ENCODE measurements at places on chromosomes 3 and 15.

GRCh38 chr15:29681166-29681845 is 141.0 kb downstream of the TJP1 start:
- DNase-seq = no peak

DNA sequence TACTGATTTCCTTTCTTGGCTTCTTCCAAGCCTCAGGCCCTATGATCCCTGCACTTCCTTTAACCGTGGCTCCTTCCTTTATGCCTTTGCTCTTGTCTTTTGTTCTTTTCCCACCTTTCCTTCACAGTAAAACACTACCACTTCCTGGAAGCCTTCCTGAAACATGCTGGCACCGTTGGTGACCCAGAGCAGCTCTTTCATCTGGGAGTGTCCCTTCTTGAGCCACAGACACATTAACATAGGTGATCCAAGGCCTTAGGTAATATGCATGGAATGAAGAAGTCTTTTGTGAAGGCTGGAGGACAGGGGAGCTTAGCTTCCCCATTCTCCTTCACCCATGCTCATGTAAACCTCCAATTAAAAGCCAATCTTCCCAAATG is 39.4 kb downstream of the AMOTL2 start:
- no peak for DNase-seq

DNA sequence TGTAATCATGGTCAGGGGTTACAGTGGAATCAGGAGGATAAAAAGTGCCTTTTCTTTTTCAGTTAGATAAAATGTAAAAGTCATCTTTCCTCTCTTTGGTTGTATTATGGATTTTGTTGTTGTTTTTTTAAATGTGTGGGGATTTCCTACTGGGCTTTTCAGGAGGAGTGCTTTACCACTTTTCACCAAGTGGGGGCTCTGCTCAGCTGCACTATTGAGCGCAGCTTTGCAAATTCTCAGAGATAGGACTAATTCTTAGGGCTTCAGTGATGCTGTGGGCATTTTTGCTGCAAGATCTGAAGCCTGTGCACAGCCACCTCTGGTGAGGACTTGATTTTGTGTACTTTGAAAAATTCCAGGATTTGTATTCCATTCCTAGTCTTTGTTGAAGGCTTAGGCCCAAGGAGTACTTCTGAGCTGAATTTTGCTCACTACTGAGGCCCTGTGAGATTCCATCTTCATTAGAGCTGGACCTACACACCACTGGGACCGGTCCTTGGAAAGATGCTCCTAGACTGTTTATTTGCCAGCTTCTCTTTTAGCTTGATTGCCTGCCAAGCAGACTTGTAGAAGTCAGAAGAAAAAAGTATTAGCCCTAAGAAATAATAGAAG is 7.5 kb downstream of the GNB5 start:
- no peak for DNase-seq

- no peak for DNase-seq
These were observed 961 bp downstream of the HAPLN3 start for GRCh38 chr15:88894348-88894818.

DNA sequence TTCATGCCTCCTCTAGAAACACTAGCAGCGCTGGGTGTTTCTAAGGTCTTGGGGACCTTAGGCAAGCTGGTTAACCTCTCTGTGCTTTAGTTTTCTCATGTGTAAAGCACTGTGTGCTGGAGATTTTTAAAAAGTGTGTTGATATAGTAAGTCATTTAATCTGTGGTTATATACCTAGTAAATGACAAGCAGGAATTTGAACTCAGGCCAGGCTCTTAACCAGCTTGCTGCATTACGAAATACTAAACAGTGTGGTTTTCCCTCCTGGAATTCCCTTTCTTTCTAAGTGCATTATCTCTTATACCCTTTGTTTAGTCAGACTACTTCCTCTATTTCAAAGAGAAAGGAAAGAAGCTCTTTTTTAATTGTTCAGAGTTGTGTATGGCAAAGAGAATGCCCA is 26.5 kb downstream of the NEO1 start:
- DNase-seq = no peak

- DNase-seq = no peak
These were observed 7.7 kb upstream of the FLNB start for GRCh38 chr3:58000306-58001085.

- no peak for DNase-seq
These were observed 309.8 kb upstream of the ICE2 start for GRCh38 chr15:60788692-60789103.

DNA sequence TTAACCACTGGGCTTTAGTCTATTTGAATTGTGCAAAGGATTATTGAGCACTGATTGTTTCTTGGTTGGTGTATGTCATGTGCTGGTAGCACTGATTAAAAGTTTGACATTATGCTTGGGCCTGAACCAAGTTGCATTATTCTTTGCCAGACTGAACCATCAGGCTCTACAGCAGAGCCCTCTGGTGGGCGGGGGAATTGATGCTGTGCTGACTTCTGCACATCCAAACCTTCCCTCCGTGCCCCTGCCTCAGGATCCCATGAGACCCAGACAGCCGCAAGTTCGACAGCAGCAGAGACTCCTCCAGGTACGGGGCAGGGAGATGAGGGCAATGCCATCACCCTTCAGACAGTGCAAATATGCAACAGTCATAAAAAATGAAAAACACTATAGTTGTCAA is 28.4 kb upstream of the P2RY12 start:
- no peak for DNase-seq

DNA sequence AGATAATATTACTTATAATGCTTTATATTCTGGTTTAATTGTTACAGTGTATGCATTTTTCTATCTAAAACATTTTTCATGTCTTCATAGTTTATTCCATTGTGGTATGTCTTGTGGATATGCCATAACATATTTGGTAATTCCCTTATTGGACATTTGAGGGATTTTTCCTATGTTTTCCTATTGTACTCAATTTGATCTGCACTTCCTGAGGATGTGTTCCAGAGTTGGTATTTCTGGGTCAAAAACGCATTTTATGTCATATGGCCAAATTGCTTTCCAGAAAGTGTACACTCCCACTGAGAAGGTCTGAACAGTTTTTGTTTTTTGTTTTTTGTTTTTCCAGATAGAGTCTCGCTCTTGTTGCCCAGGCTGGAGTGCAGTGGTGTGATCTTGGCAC is 6.8 kb downstream of the ARL8B start:
- no peak for DNase-seq
